ENCODE measurements at places on chromosomes 6 and 20.

- DNase-seq = no peak
Measured at GRCh38 chr6:6557886-6558285, 30.6 kb upstream of the LY86 start.

GRCh38 chr6:45487645-45488044 lies 109.9 kb upstream of the SUPT3H start:
- no peak for DNase-seq

- DNase-seq = no peak
Measured at GRCh38 chr6:143885116-143885515, 20.8 kb downstream of the ZC2HC1B start.

DNA sequence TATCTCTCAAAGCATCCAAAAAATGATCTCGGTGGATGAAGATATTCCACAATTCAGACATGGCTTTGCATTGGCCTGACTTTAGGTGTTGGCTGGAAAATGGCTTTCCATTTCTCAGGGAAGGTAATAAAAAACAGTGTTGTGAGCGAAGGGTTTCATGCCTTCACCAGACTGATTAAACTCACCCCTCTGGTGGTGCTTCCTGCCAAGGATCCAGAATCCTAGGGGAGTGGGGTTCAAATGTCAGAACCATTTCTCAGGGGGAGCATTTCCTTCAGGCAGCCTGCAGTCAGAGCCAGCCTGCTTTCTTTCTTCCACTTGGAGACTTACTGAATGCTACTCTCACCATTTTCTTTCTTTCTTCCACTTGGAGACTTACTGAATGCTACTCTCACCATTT lies 45.7 kb upstream of the SMIM28 start:
- no peak for DNase-seq

DNA sequence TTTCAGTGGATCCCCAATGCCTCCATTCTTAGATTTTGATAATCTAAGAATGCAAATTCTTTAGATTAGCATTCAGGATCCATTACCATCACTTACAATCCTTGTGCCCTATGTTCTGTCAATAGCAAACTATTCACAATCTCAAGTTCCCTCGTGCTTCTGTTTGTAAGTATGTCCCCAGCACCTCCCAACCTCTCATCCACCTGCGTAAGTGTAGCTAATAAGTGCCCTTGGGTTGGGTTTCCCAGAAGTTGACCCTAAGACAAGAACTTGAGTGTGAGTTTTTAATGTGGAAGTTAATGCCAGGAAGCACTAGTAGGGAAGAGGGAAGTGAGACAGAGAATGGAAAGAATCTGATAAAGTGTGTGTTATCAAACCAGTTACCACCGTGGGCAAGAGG lies 72.6 kb upstream of the PAK5 start:
- DNase-seq = no peak
